ENCODE measurements at places on chromosomes 3 and 15.

DNA sequence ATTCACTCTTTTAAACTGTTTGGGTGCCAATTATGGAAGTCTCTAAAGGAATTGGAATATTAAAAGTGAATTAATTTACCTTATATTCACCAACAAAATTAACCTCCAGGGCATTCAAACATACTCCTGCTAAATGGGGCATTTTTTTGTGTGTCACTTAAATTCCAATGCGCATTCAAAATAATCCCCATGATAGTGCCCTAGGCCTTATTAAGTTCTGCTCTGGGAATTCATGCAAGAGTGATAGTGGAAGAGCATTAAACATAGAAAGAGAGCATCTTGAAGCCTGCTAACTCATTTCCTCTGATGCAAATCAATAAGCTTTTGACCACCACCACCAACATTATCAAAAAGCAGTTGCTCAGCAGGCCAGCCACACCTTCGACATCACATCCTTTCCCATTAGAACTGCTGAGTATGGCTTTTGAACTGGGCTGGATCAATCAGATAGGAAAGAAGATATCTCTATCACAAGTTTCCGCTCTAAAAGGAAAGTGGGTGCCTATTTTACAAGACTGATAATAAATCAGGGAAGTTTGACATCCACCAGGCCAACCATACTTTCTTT is 156.7 kb downstream of the TMCO5A start:
- no peak for DNase-seq

- DNase-seq: peak; percentile 89
These were observed at the start of gene ZNF197 for GRCh38 chr3:44624749-44625480. Gene ZNF197, plus strand, starts transcription at chr3:44625036. Its CDS starts 4,119 bp downstream, at chr3:44629155.

GRCh38 chr3:29070959-29071634 is 209.8 kb upstream of the RBMS3 start:
- DNase-seq: no peak

DNA sequence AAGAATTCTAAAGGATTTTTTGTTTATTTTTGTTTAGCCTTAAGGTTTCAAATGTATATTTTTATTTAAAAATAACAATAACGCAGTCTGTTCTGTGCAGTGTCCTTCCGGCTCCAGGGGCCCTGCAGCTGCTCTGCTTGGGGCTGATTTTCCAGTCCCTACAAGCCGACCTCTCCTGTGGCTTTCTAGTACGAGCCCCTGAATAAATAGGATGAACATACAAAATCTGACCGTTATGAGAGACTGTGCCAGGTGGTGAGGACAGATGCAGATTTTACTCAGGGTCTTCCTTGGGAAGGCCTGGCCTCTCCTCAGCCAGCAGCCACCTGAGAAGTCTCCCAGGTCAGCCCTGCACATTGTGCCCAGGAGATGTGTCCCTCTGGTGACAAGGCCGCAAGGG is 59.2 kb upstream of the ADAMTS17 start:
- no peak for DNase-seq

DNA sequence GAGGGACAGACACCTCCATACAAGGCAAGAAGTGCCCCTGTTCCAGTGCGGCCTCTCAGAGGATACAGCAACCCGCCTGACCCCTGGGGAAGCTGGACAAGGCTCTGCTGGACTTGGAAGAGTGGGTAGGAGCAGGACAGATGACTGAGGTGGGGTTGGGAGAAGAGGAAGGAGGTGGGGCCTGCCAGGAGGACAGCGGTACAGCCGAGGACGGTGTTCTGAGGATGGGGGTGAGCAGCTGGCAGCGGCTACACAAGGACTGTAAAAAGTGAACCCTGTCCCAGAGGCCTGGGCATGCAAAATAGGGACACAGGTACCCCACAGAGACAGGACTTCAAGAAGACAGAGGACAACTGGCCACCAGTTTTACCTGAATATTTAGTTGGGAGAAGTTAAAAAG is 23.5 kb upstream of the ELP6 start:
- DNase-seq: peak; percentile 35

DNA sequence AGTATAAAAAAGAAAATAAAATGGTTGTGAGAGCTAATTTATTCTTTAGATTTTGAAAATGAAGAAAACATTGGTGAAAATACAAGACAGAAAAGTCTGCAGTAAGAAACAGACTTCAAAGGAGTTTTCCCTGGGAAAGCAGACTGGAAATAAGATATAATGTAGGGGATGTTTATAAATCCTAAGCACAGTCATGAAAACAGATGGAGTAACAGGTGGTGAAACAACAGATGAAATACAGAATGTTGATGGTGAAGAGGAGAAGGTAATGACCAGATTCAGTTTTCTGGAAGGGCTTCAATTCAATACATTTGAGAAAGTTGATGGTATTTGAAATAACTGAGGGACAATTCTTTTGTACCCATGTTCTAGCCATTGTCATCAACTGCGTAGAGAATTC is 353.9 kb downstream of the CHL1 start:
- no peak for DNase-seq

- no peak for DNase-seq
These were observed 105.8 kb upstream of the UNC13C start for GRCh38 chr15:53872410-53872809.

- no peak for DNase-seq
These were observed 20.0 kb upstream of the CMTM6 start for GRCh38 chr3:32522682-32523081.

DNA sequence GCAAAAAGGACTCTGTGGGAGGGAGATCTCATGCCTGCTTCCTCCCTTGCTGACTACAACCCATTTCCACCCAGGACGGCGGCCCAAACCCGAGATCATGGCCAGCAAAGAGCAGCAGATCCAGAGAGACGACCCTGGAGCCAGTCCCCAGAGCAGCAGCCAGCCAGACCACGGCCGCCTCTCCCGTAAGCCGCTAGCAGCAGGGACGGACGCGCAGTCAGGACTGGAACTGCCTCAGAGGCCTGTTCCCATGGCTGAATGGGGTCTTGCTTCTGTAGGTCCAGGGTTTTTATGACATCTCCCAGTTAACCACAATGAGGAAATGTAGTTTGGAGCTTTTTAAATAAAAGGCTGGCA is 67.2 kb downstream of the BOC start:
- no peak for DNase-seq

GRCh38 chr3:59709702-59710553 is 660.1 kb upstream of the CFAP20DC start:
- DNase-seq: no peak

DNA sequence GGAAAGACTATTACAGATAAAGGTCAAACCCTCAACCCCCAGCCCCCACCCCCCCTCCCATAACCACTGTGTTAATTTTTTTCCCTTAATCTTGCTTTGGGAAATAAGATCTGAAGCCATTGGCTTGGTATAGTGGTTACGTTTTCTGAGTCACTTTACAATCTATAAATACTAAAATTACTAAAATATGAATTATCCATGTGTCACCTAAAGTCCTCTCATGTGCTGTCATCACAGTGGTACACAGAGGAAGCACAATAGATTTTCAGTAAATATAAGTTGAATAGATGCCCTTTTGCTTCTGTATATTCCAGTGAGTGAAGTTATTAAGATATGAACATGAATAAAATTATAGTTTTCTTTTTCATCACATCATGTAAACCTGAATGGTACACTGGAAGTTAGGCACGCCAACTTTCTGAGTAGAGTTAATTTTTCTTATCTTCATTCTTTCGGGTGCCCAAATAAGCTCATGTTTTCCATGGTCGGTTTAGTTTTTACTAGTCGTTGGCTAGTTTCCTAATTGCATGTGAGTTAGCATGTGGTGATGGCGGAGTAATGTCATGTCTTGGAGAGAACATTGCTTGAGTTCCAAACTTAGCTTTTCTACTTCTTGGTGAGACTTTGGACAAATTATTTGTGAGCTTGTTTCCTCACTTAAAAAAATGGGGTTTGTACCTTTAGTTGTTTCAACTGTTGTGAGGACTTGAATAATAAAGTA is 11.5 kb downstream of the PPP4R2 start:
- no peak for DNase-seq

DNA sequence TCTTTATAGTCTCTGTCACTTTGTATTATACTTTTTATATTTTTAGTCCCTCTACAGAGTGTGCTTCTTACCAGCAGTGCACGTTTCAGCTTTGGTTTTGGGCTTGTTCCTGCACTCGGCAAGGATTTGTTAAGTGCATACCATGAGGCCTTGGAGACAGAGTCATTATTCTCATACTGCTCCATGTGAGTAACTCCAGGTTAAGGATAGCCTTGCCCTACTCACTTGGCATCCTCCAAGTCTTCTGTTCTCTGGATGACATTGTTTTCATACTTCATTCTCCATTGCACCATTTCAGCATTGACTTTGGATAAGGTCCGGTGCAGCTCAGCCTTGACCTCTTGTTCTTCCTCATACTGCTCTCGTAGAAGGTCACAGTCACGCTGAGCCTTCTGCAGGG is 96.4 kb downstream of the MYH15 start:
- no peak for DNase-seq

- DNase-seq: peak; percentile 61
These were observed 866 bp downstream of the TNIK start for GRCh38 chr3:171459137-171459941.

DNA sequence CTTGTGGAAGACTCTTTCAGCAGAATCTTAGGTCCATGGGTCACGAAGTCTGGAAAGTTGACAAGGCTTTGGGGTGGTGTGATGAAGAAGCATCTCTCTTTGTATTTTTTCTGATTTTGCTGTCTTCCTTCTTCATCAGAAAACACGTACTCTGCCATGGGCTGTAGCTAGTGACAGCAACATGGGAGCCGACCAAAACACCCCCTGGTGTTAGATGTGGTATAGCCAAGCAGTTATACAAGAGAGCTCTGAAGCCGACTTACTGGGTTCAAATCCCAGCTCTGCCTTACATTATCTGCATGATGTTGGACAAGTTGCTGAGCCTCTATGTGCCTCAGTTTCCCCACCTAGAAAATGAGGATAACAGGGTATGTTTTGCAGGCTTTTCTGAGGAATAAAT is 32.9 kb upstream of the LYZL4 start:
- no peak for DNase-seq

GRCh38 chr15:78177447-78177873 is 28.3 kb downstream of the IDH3A start:
- DNase-seq: peak; percentile 93

GRCh38 chr3:8929860-8930259 is 33.4 kb downstream of the RAD18 start:
- DNase-seq: no peak

- no peak for DNase-seq
These were observed 252.5 kb upstream of the TGFBR2 start for GRCh38 chr3:30353711-30354467.

DNA sequence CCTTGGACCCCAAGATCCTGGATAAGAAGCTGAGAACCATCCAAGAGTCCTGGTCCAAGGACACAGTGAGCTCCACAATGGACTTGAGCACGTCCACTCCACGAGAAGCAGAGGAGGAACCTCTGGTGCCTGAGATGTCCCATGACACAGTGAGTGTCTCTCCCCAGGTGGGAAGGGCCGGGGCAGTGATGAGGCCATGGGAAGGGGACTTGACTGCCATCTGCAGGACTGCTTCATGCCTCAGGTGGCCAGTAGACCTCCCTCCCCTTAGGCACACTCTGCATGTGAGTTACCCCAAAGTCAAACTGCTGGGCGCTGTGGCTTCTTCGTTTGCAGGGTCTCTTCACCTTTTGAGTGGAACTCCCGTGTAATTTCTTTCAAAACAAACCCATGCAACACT is 59.7 kb downstream of the CCDC33 start:
- peak; percentile 67 for DNase-seq

DNA sequence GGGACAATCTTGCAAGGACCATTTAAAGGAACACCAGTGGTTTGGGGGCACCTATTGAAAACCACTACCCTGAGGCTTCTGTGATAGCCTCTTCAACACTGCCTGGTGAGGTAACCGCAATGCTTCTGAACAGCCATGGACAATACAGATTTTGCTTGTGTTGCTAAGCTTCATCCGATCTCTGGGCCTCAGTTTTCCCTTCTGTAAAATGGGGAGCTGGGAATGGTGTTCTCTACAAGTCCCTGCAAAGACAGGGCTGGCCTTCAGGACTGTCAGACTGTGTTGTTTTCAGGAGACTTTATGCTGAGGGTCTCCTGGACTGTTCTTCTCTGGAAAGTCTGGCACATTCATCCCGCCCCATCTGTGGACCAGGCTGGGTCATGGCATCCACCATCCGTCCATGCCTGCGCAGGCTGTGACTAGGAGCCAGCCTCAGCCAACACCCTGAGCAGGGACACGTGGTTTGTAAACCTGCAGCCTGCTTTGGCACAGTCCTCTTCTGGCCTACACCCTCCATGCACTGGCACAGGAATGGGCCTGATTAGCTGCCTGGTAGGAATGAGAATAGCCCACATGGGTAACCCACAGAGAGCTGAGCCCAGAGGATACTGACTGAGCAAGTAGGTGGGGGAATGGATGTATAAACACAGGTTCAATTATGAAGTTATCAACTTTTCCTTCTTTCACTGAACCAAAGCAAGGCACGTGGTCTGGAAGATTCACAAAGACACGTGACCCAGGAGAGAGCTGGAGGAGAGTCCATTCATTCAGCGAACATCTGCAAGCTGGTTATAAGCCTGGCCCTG is 55.3 kb downstream of the ROPN1B start:
- DNase-seq: no peak

DNA sequence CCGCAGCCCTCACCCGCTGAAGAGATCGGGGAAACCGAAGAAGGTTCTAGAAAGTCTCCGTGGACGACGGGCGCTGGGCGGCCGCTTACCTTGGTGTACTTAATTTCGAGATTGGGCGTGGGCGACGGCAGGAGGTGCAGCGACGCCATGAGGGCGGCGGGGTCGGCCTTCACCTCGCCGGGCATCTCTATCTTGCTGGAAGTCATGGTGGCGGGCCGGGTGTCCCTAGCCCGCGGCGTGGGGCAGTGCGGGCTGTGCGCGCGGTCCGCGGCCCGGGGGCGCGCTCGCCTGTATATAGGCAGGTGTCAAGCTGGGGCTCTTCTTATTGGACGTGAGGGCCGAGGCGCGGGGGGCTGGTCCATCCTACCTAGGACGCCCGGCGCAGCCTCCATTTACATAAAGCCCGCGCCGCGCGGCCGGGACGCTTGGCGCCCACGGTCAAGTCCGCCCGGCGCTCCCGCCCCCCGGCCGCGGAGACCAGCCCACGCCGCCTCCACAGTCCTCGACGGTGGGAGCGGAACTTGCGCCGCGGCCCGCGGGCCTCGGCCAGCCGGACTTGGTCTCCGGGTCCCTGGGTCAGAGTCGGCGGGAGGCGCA is at the start of gene ALDH1A2:
Gene ALDH1A2 (minus strand): TSS at position 267 of the 597 bp plus-strand sequence. CDS start 61 bp downstream, at position 206.
- peak; percentile 75 for DNase-seq

GRCh38 chr15:60993008-60993407 is 236.1 kb downstream of the RORA start:
- DNase-seq: no peak

DNA sequence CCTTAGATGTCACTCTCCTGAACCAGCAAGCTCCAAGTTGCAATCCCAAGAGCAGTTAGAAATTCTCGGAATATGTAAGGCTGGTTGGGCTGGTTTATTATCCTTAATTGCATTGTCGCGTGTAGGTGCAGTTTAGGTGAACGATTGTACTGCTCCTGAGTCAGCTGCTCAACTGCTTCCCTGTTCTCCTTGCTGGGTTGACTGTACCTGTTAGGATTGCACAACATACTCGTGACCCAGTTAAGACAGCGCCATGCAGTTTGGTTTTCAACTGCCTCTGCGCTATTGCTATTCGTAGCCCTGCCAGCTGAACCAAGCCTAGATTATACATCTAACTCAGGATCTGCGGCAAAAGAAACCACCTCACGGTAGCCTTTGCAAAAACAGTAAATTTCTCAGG is 41.0 kb downstream of the BCL2L10 start:
- DNase-seq: no peak
